Tibial nerve (tissue), 4 donors: ENCODE measurements at places on chromosomes 1 and 21. TPM values are rescaled to one million over a fixed set of nuclear protein-coding genes. Genes with fewer than 3 reads are reported as not detected.
A peak's percentile ranks its signal among the peaks of the same experiment; 100 is the strongest.

Gene IL19
- not detected for total RNA-seq

Gene SYT14
- total RNA-seq: 0.98 TPM

Gene CGN
- 3.0 TPM for total RNA-seq

Gene GFI1
- total RNA-seq: 1.1 TPM

GRCh38 chr1:205809942-205810345 is 3.1 kb downstream of the SLC41A1 start:
- no peak for DNase-seq

DNA sequence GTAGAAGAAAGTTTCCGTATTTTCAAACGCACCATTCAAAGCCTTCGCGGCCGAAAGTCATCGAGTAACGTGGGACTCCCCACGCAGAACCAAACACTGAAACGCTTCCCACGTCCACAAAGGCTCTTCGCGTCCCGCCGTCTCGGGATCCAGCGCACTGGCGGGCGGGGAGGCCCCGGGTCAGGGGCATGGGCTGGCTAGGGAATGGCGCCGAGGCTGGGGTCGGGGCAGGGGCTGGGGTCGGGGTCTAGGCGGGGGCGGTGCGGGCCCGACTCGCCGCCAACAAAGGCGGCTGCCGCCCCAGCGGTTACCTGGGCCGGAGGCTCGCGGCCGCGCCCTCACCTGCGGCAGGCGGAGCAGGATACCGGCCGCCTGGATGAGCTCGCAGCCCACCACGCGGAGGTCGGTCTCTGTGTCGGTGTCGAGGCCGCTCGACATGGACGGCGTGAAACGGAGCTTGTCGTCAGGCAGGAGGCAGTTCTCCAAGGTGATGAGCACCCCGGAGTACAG is 403 bp downstream of the CCNL2 start:
- DNase-seq: no peak

GRCh38 chr1:110580244-110580643 is 25.9 kb downstream of the KCNA2 start:
- no peak for DNase-seq

DNA sequence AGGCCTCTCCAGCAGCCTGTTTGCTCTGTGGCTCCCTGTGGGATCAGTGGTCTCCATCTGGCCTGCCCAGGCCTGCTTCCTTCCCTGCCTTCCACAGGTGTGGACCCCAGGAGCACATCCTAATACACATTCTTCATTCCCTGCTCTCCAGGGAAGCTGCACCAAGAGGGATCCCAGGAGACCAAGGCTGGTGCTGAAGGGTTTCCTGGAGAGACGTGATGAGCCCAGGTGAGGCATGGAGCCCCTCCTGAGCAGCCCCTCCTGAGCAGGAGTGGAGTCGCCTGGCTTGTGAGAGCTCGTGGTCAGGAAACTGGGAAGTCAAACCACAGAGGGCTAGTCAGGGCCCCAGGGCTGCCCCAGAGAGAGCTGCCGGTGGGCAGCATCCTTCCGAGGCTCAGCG is 561.4 kb downstream of the MATN1 start:
- no peak for DNase-seq

- DNase-seq: no peak
Measured at GRCh38 chr1:62993844-62994243, 209.9 kb downstream of the ATG4C start.

DNA sequence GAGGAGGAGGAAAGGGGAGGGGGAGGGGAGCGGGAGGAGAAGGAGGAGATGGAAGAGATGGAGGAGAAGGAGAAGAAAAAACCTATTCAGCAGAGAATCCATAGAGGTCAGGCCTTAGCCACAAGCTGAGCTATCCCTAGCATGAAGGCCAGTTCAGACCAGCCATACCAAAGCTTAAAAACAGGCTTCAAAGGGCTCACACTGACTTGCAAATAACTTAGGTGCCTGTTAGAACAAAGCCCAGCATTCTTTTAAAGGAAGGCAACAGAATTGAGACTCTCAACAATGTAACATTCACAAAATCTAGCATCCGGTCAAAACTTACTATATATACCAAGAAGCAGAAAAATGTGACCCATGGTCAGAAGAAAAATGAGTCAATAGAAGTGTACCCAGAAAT is 43.6 kb upstream of the IFFO2 start:
- no peak for DNase-seq

GRCh38 chr1:61323681-61324328 is 241.4 kb downstream of the NFIA start:
- no peak for DNase-seq

DNA sequence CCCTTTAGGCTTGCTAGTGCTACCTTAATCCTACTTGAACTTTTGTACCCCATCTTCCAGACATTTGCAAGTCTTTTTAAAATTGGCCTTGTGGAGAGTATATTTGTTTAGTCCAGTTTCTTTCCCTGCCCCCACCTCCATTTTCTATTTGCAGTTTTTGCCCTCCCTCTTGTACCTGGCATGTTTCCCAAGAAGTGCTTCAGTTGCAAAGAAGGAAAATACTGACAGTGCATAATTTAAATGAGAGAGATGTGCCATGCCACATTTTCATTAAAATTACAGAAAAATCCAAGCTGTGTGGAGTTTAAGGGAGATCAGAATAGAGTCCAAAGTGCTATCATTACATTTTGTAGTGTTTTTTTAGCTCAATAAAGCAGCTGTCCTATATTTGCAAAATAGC is 150.0 kb upstream of the ADGRL2 start:
- DNase-seq: no peak

DNA sequence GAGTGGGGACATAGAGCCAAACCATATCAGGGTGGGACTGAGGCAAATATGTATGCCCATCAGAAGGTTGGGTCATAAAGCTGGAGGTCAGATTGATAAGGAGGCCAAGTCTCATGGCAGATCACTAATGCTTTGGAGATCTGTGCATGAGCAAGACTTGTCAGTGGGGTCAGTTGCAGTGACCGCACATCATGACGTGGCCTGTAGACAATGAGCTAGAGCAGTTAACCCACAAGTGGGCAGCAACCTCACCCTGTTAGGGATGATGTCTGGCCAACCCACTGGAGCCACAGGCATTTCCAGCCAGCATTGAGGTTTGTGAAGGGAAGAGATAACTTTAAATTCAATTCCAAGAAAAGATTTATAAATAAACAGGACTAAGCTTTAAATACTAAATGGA is 66.7 kb downstream of the XCL1 start:
- no peak for DNase-seq

- DNase-seq: no peak
Measured at GRCh38 chr1:183515002-183515689, 42.8 kb downstream of the SMG7 start.

DNA sequence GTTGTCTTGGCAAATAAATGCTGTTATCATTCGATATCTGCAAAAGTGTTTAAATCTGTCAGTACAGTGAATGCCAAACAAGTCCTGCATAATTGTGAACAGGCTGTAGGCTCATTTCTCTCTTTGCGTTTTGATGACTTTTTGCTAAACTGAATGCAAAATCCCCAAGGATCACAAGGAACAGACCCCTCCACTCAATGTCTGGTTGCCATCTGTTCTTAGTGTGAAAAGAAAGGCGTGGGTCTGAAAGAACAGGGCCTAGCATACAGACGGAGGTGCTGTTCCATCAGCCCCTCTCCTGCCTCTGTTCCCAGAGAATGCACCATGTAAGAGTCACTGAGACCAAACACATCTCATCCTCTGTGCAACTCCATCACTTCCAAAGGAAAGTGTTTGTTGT is 40.4 kb downstream of the EIF2B3 start:
- no peak for DNase-seq

GRCh38 chr21:38753114-38753513 is 52.6 kb upstream of the ETS2 start:
- DNase-seq: no peak

DNA sequence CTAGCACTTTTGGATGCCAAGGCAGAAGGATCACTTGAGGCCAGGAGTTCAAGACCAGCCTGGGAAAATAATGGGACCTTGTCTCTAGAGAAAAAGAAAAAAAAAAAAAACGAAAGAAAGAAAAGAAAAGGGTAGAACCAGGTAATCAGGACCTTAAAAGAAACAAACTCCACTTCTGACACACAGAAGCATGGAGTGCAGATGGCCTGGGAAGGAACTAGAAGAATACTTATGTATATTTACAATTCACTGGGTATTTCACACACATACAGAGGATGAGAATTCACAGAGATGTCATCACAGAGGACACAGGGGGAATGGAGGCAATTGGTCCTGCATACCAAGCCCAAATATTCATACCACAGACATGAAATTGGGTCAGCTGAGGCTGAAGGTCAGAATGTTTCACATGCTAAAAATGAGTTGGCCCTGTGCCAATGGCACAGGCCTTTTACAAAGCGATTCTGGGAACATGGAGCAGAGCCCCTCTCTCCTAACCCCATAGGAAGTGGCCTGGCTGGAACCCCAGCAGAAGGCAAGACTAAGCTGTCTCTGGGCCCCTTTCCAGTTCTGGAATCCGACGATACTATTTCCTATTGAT is 4.4 kb downstream of the B4GALT3 start:
- DNase-seq: peak; percentile 61

GRCh38 chr1:193299038-193299437 is 112.6 kb upstream of the B3GALT2 start:
- DNase-seq: no peak

DNA sequence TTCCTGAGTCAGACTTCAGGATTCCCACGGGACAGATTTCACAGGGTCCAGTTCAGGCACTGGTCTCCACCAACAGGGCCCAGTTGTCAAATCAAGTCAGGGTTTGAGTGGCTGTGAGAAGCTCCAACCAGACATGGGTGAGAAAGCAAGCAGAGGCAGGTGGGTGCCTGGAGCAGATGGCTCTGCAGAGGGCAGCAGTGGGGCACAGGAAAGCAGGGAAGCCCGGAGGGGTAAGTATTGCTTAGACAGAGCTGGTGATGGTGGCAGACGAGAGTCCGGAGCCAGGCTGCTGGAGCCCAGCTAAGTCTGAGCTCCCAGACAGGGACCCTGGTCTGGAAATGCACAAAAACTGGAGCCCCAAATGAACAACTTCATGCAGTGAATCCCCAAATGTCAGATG is 40.4 kb downstream of the RIMS3 start:
- DNase-seq: no peak

- no peak for DNase-seq
Measured at GRCh38 chr21:29237110-29238052, 61.3 kb upstream of the BACH1 start.

GRCh38 chr1:232590744-232591082 is 39.2 kb downstream of the SIPA1L2 start:
- DNase-seq: no peak

DNA sequence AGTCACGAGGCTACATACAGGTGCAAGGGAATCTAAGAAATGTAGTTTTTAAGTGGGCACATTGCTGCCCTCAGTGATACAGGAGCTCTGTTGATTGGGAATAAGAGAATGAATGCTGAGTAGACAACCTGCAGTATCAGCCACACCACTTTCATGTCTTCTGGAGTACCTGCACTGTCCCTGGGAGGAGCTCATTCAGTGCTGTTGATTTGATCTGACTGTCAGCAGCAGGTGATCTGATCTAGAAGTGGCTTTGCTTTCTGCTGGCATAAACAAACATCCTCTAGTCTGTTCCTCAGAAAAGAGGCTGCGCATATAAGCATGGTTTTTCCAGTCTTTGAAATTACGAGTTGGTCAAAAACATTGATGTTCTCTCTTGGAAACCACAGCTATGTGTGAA is 35.5 kb upstream of the LRRC52 start:
- no peak for DNase-seq
